ENCODE measurements at places on chromosomes 3 and 15.

DNA sequence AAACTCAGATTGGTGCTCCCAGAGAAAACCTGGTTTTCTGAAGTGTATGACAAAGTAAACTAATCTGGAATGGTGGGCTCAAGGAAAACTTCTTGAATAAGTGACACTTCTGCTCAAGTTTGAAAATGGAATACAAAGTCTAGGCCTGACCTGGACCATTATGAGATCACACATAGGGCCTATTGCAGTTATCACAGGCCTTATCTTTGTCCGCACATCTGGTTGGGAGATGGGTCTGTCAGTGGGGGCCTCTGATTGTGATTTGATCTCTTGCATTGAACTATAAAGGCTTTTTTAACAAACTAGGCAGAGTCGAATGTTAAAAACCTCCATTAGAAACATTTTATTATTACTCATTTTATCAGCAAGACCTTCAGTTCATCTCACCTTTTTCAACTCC lies 405.6 kb downstream of the PTPRG start:
- no peak for DNase-seq

GRCh38 chr3:114902691-114903101 lies 244.4 kb downstream of the ZBTB20 start:
- no peak for DNase-seq

DNA sequence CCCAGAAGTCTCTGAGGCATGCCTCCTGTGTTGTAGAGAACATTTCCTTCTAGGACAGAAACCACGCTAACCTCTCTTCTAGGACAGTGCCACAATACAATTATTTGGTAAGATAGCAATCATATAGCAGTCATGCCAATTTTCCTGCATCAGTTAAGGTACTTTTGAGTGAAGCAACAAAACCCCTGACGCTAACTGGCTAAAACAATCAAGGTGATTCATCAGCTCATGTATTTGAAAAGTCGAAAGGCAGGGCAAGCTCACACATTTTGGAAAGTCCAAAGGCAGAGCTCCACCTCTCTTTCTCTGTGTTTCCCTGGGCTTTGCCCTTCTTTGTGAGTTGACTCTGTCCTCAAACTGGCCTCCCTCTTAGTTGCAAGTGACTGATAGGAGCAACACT lies 10.1 kb downstream of the TERC start:
- DNase-seq, result no peak

- DNase-seq, result no peak
Observed at GRCh38 chr3:184236033-184236410, 6.6 kb downstream of the VWA5B2 start.

GRCh38 chr15:77786956-77787355 lies 154.2 kb upstream of the LINGO1 start:
- DNase-seq, result no peak

DNA sequence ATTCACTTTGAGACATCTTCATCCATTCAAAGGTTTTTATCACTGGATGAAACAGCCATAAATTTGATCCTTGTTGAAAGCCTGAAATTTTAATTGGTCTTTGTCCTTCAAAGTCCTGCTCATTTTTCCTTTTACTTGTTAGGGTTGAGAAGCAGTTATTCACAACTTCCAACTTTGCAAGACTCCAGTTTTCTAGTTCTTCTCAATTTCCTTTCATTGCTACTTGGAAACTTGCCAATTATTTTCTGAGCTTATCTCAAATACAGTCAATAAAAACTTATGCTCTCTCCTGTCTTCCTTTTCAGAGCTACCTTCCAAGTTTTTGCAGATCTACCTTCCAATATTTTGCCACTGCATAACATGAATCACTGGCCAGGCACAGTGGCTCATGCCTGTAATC lies 23.7 kb upstream of the CD276 start:
- DNase-seq, result no peak

DNA sequence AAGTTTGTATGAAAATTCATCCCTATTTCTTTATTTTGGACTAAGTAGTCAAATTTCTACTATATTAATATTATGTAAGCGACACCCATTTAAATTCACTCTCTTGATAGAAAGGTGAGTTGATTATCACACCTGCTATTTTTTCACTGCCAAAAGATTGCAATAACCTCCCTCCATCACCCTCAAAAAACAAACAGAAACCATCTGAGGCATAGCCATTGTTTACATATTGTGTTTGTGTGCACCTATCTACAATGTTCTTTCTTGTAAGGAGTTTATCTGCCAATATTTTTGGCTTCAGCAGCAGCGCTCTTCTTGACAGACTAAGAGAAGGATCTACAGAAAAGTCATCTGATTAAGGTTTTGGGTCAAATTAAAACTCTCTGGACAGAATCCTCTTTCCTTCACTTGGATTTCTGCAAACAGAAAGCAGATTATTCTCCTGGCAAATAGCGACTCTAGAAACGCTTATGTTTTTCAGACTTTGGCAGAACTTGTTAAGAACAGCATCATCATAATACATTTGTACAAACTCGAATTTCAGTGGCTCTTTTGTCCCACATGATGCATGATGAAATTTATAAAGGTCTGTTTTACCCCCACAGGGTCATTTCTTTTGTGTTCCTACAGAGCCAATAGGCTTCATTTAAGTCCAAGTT lies 48.6 kb downstream of the KCNMB2 start:
- DNase-seq, result no peak

GRCh38 chr3:23923786-23924185 lies 6.9 kb downstream of the RPL15 start:
- DNase-seq, result no peak

GRCh38 chr3:34957677-34958076 lies 681.6 kb upstream of the ARPP21 start:
- no peak for DNase-seq

DNA sequence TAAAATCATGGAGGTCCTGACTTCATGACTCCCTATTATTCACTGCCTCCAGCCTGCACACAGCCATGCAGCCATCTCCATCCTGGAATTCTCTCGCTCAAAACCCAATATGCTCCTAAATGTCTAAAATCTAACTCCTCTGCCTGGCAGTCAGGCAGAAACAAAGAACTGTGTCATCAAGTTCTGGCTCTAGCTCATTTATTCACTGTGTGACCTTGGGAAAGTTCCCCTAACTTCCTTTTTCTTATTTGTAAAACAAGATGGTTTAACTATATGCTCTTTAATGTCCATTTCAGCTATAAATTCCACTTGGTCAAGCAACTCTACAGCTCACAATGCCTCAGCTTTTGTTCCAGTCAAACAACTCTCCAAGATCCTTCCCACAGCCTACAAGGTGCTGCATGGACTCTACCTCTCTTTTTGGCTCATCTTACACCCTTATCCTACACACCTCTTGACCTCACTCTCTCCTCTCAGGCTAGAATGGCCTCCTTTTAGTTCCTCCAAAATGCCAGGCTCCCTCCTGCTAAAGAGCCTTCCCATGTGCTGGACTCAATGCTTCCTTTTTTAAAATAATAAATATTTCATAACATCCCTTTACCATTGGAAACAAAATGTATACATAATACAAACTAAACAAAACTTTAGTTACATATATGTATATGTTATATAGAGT lies 16.4 kb downstream of the PIK3CB start:
- DNase-seq, result no peak

DNA sequence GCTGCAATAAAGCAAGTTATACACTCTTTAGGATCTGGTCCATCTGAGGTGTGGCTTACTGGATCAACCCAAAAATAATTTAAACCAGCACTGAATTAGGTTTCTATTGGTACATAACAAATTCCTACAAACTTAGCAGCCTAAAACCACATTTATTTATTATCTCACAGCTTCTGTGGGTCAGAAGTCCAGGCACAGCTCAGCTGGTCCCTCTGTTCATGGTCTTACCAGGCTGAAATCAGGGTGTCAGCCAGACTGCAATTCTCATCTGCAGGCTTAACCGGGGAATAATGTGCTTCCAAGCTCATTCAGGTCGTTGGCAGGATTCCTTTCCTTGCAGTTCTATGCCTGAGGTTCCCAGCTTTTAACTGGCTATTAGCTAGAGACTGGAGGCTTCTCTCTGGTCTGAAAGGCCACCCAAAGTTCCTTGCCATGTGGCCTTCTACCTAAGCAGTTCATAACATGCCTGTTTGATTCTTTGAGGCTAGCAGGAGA lies 477.4 kb upstream of the WNT5A start:
- peak; percentile 85 for DNase-seq

DNA sequence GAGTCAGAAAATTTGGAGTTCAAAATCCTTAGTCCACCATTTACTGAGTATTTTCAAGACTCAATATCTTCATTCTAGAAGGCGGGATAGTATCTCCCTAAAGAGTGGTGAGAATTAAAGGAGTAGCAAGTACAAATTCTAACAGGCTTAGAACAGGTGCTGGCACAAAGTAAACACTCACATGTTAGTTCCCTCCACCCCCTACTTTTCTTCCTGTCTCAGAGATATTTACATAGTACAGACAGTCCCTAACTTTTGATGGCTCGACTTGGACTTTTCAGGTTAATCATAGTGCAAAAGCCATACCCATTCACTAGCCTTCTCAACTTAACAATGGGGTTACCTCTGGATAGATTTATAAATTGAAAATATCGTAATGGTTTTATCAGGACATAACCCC lies 476.2 kb upstream of the RASGRP1 start:
- no peak for DNase-seq

DNA sequence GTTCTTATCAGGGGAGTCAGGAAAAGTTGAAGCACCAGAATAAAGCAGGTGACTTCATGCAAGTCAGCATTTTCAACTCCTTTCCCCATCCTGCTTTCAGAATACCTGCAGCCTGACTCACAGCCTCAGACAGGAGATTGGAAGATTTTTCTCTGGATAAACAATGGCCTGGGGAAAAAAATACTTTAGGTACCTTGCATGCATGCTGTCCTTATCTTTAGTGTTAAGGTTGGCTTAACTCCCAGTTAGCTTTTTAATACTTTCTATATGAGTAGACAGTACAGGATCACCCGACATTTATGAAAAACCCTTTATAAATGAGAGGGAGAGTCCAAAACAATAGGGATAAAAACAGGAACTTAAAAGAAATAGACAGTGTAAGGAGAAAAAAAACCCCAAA lies 53.6 kb downstream of the PAK2 start:
- no peak for DNase-seq

GRCh38 chr3:32401556-32402081 lies 10.0 kb downstream of the CMTM7 start:
- DNase-seq, result peak; percentile 91

DNA sequence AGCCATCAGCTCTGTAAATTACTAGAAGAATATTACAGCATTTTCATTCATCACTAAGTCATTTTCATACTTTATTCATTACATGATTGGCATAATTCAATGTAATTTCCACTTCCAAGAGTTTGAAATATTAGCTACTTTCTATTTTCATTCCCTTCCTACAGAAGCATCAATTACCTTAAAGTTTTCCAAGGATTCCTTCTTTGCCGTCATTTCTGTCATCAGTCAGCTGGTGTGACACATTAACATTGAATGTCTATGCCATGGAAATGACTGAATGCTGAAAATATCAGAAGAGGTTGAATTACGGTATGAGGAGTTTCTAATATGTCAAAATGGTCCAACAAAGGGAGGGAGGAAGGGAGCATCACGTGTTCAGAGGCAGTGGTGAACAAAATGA lies 718.2 kb upstream of the GRM7 start:
- no peak for DNase-seq

DNA sequence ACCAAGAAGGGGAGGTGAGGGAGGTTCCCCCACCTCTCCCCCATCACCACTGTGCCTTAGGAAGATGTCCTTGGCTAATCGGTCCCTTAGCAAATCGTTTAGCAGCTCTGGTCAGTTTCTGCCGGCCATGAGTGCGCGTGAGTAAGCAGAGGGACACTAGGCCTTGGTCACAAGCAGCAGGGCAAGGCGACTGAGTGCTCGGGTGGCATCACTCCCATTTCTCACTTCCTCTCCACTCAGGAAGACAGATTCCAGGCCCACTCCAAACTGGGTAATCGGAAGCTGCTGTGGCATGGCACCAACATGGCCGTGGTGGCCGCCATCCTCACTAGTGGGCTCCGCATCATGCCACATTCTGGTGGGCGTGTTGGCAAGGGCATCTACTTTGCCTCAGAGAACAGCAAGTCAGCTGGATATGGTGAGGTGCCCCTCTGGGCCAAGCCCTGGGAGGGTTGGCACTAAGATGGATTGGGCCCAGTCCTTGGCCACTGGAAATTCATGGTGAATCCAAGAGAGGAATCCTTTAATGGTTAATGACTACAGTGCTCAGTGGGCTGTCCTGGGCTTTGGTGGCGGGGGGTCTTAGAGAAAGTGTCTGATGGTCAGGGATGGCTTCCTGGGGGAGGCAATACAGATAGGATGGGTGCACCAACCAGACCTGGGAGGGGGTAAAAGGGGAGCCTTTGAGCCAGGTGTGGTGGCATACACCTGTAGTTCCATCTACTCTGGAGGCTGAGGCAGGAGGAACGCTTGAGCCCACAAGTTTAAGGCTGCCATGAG lies 4.0 kb downstream of the PARP3 start:
- DNase-seq, result no peak

DNA sequence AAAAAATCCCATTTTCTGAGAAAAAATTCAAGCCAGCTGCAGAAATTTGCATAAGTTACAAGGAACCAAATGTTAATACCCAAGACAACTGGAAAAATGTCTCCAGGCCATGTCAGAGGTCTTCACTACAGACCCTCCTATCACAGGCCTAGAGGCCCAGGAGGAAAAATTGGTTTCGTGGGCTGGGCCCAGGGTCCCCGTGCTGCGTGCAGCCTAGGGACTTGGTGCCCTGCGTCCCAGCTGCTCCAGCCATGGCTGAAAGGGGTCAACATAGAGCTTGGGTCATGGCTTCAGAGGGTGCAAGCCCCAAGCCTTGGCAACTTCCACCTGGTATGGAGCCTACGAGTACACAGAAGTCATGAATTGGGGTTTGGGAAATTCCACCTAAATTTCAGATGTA lies 78.0 kb downstream of the MYH15 start:
- DNase-seq, result no peak

DNA sequence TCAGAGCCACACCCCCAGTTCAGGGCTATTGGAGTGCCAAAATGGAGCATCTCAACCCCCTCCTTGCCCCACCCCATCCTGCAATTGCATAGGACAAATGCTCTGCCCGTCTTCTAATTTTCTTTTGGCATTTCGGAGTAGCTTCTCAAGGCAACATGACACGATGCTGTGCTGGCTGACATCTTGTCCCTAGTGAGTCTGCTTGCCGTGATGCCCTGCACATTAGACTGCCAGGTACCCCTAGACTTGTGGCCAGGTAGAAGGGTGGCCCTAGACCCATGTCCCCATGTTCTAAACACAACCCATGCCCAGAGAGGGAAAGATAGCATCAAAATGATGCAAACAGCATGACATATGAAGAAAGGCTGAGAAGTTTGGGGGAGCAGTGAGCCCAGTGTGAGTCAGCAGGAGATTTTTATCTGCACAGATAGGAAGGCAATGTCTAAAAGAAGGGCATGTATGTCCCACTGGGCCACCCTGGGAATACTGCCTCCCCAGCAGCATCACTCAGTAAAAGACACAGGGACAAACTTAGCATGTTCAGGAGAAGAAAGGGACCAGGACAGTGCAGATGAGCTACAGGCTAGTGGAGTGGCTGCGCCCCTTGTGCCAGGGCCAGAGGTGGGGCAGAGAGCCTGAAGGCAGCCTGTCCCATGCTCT lies 36.8 kb downstream of the CA12 start:
- no peak for DNase-seq

GRCh38 chr3:111932946-111933345 lies 45.9 kb upstream of the ABHD10 start:
- no peak for DNase-seq

- no peak for DNase-seq
Observed at GRCh38 chr3:89116476-89116875, 9.1 kb downstream of the EPHA3 start.

Data from G401 (cell line).